ENCODE measurements at places on chromosomes 16 and 17.

DNA sequence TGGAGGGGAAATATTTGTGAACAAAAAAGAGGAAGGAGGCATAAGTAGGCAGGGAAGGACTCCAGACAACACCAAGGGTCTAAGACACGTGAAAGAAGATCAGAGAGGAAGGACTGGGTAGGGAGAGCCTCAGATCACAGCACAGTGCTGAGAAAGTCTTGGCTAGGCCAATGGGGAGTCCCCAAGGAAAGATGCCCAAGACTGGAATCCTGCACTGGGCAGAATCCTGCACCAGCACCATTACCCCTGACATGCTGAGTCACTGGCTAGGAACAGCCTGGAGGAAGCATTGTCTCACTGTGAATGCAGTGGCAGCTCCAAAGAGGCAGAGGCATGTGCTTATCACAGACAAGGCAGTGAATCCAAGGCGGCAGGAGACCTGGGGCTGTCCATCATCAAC is 19.2 kb downstream of the CLEC19A start:
- DNase-seq, result no peak

DNA sequence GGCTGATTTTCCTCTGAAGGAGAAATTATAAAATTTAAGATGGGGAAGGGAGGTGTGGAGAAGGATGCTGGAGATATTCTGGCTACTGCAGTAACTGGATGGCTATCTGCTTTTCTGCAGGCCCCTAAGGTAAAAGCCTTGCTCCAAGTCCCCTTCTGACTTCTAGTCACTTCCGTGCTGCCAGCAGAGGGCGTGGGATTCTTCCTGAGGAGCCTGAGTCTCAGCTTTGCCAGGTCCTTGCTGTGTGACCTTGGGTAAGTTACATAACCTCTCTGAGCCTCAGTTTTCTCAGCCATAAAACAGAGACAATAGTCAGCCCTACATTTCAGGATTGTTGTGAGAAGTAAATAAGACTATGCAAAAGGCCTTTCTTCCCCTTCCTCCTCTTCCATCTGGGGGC is 24.3 kb upstream of the TMEM220 start:
- no peak for DNase-seq

- no peak for DNase-seq
Observed at GRCh38 chr16:73558219-73558618, 510.3 kb upstream of the ZFHX3 start.

DNA sequence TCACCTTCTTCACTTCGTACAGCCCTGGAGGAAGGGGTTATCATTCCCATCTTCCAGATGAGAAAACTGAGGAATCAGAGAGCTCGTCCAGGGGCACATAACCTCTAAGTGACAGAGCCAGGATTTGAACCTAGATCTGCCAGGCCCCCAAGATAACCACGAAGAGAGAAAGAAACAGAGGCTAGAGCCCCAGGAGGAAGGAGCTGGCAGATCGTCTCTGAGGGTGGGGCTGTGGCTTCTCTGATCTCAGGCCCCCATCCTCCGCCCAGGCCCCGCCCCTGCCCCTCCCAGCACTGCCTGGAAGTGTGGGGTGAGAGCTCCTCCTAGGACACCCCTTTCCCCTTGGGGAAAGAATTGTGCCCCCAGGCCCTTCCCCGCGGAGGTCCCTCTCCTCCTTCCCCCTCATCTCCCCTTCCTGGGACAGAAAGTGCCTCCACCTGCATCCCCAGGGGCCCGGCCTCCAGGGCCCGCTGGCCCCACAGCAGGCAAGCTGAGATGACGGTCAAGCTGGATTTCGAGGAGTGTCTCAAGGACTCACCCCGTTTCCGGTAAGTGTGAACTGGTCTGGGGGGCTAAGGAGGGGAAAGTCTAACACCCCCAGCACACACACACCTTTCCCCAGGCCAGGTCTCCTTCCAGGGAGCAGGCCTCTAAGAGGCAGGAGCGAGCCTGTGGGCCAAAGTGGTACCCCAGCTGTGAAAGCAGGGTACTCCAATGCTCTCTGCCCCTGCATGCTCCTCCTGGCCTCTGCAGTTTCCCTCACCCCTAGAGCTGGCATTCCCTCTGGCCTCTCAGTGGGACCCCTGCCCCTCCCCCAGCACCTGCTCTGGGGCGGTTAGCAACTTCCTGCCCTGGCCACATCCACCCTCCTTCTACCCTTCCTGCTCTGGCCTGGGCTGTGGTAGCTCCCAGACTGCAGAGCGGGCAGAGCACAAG is at the start of gene ACAP1:
Gene ACAP1 (plus strand): TSS at position 290 of the 936 bp plus-strand sequence. CDS start 206 bp downstream, at position 496.
- DNase-seq, result no peak

- DNase-seq, result no peak
Observed at GRCh38 chr16:79869304-79870015, 268.9 kb upstream of the MAF start.

DNA sequence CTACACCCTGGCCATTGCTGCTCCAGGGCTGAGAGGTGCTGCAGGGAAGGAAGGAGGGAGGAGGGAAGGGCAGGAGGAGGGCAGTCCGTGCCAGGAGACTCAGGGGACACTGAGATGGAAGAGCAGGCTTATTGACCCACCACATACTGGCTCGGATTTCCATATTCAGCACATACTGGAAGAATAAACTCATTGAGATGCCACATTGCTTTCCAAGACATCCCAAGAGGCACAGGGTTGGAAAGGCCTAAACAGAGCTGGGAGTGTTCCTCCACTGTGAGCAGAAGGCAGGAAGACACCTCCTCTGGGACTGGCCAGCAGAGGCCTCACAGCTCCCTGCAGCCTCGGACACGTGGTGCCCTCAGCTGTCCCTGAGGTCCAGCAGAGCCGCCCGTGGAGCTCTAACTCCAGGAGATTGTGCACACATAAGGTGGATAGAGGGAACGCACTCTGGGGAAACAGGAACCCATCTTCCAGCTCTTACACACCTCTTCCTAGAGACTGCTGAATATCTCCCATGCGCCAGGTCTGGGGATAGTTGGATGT is 17.4 kb downstream of the CCDC182 start:
- DNase-seq, result no peak

DNA sequence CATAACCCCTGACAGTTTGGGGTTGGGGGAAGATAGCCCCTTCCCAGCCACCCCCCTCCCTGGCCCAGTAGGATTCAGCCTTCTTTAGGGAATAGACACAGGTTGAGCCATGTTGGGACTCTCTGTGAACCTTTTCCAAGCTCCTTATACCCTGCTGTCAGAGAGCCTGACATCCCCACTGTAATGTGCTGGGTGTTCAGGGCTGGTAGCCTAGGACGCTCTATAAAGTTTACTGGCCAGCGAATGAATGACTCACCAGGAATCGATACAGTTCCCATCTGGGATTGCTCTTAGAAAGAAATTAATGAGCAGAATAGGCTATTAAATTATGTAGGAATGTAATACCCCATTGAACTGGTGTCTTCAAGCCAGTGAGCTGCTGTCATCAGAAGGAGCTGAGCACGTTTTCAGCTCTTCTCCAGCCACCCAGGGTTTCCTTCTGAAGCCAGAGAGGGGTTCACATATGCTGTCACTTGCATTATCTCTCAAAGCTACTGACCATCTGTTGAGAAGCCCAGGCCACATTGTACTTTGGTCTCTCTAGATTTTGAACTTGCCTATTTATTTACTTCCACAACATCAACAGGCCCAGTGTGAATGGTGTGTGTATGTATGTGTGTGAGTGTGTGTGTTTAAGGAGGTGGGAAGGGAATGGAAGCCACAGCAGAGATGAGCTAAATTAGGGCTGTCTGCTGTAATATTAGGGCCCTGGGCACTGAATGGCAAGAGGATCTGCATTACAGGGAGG is 64.9 kb downstream of the SPACA3 start:
- DNase-seq, result no peak

GRCh38 chr16:54242199-54242598 is 44.4 kb downstream of the IRX3 start:
- no peak for DNase-seq

DNA sequence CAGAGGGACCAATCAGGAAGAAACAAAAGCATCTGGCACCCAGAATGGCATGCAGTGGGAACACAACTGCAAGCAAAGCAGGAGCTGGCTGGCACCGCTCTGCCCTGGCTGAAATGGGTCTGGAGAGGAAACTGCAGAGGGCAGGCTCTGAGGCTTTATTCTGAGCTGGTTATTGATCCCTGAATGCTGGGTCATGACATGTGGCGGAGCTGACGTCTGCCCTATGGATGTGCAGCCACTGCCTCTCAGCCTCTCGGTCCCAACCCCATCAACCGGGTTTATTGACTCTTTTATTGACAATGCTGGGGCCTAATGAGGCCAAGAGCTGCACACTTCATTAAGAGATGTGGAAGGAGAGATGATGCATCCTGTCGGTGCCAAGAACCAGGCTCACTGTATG is 3.9 kb upstream of the SKAP1 start:
- no peak for DNase-seq

GRCh38 chr16:49899991-49900695 is 44.2 kb upstream of the ZNF423 start:
- DNase-seq, result no peak

Data from astrocyte of the spinal cord (primary cell).